ENCODE measurements at places on chromosomes 13 and 19. TPM values are rescaled to one million over a fixed set of nuclear protein-coding genes. Genes with fewer than 3 reads are reported as not detected.

DNA sequence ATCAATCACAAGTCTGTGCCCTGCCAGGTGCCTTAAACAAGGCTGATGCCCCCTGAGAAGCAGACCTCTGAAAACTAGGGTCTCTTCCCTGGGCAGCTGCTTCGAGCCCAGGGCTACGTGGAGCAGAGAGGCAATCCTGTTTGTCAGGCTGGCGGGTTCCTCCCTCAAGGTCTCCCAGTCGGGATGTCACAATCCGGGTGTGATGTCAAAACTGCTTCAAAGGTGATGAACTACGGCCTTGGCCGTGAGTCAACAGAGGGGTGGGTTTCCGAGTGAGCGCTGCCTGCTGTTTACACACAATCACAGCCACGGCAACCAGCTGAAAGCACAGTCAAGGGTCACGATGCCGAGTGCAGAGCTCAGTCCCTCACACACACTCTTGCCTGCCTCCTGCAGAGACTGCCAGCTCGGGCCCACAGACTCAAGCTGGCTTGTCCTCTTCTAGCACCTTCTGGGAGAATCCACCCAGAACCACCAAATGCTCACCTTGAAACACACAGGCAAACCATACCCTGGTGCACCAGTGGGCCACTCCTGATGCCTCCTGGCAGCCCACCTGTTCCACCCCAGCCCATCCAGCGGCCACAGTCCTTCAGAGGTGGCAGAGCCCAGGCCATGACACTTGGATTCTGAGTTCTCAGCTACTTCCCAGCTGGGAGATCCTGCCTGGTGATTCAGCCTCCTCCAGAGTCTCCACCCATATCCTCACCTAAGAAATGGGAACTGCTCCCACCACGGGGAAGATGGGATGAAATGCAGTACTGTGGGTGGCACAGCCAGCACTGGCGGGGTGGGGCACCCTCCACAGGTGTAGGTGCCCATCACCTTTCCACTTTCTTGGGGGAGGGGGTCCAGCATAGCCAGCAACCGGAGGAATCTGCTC lies 6.8 kb downstream of the ELL start:
- no peak for DNase-seq

GRCh38 chr13:95245071-95245470 lies 56.2 kb downstream of the ABCC4 start:
- DNase-seq: no peak

The CNN1 gene
- total RNA-seq: not detected

The TGFBR3L gene
- total RNA-seq: not detected

DNA sequence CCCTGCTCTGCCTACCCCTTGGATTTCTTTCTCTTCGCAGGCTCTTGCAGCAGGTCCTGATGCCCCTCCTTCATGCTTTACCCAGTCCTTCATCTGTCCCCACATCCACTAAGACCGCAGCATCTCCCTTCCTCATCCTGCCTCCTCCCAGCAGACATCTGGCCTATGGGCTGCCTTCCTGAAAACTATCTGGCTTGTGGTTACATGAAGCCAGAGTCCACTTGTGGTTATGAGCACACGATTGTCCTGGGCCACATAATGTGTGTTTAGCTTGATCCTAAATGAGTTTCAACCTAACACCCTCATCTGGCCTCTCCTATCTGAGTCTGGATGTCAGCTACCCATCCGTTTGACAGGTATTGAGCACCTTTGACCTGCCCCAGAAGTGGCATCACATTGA lies 5.5 kb upstream of the ZNF175 start:
- no peak for DNase-seq

DNA sequence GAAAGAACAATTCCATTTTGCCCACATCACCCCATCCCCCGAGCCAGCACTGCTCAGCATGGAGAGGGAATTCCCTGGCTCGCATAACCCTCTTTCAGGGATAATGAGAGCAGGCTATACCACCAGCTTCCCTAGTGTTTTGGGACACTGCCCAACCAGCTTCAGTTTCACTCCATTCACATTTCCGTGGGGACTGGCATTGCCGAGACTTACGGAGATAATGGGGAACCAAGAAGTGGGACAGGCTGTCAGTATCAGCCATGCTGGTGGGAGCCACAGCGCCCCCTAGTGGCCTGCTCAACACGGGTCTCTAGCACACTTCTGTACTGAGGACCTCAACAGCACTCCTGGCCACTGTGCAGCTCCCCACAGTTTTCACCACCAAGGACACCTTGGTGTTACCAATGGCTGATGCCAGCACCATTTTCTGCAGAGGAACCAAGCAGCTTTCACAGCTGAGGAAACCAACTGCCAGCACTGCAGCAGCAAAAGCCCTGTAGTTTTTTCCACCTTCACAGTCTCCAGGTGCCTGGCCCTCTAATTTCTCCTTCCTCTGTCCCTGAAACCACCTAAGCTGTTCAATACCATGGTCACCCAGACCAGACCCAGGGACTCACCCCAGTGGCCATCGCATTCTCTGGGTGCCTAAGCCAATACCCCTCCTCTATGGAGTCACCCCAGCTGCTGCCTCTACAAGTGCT lies 23.7 kb downstream of the SLC6A16 start:
- peak; percentile 89 for DNase-seq

The ARL11 gene
- total RNA-seq: 17.9 TPM

GRCh38 chr19:15048885-15049541 lies at the start of gene CASP14:
Gene CASP14, plus strand, starts transcription at chr19:15049480. Its CDS starts 2,772 bp downstream, at chr19:15052252.
- DNase-seq: no peak

GRCh38 chr19:54169149-54169740 lies 3.7 kb downstream of the TMC4 start:
- no peak for DNase-seq

DNA sequence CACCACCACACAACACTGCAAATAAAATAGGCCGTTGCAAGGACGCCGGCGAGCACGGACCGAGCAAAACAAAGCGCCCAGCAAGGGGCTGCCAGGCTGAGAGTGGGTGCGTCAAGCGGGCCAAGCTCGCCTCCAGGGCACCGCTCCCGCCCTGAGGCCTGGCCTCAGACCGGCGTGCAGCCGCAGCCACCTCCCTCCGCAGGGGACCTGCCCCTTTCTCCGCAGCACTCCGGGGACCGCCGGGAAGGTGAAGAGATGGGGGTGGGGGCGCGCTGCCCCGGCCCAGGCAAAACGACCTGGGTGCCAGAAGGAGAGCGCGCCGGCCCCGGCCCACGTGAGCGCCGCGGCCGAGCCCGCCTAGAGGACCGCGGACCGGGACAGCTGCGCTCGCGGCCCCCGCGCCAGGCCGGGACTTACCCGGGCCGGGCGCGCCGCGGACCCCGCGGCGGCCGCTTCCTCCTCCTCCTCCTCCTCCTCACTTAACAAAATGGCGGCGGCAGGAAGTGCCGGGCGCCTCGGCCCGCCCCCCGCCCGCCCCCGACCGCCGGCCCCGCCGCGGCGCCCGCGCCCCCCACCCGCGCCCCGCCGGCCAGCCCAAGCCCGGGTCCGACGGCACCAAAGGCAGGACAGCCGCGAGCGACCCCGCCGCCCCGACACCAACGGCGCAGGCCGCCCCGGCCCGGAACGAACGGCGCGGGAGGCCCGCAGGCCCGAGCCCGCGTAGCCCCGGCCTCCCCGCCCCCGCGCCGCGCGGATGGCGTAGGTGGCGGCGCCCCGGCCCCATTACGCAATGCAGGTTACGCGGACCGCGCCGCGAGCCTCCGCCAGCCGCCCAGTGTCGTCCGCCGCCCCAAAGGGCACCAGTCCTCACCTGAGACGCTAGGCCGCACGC lies 674 bp downstream of the BRD4 start:
- DNase-seq: peak; percentile 83

The ACP7 gene
- total RNA-seq: not detected

DNA sequence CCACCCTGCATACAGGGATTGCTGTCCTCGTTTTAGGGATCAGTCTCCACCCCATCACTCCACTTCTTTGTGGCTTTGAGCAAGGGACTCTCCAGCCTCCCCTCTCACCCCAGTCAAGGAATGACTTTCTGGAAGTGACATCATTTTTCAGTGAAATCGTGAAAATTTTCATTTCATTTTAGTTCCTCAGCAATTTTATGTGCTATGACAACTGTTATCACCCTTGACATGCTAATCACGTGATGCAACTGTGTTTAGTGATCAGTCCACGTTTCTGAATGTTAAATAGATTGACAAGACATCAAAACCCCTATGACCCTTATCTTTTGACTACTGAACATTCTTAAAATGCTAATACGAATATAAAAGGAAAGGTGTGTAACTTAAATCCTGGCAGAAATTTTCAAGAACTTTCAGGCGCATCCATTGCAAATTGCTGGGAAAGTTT lies 8.0 kb downstream of the C19orf81 start:
- DNase-seq: no peak

- no peak for DNase-seq
Measured at GRCh38 chr13:41267106-41267505, 3.7 kb upstream of the MTRF1 start.

- no peak for DNase-seq
Measured at GRCh38 chr13:32390048-32390447, 37.9 kb downstream of the N4BP2L1 start.

DNA sequence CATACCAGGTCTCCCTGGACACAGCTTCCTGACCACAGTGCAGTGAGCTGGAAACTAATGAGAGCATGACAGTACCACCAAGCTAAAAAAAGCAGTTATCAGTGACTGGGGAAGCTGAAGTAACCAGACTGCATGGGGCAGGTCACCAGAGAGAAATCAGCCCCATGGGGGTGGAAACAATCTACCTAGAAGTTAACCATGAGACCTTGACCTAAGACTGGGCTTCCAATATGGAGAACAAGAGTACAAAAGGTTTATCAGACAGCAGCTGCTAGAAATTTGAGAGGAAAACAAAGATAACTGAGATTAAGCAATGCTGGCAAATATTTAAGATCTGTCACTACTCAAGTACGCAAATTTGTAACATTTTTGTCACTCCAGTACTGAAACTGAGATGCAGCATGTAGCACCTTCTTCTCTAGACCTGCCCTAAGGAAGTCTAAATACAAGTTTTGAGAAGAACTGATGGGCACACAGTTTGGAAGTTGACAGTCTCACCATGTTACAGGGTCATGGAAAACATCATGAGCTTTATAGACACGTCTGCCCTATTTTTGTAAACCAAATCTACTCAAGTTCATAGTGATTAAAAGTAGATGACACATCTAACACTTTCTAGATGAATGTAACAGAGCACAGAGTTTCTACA lies 2641.8 kb upstream of the PCDH20 start:
- no peak for DNase-seq

The CYP4F22 gene
- not detected for total RNA-seq

DNA sequence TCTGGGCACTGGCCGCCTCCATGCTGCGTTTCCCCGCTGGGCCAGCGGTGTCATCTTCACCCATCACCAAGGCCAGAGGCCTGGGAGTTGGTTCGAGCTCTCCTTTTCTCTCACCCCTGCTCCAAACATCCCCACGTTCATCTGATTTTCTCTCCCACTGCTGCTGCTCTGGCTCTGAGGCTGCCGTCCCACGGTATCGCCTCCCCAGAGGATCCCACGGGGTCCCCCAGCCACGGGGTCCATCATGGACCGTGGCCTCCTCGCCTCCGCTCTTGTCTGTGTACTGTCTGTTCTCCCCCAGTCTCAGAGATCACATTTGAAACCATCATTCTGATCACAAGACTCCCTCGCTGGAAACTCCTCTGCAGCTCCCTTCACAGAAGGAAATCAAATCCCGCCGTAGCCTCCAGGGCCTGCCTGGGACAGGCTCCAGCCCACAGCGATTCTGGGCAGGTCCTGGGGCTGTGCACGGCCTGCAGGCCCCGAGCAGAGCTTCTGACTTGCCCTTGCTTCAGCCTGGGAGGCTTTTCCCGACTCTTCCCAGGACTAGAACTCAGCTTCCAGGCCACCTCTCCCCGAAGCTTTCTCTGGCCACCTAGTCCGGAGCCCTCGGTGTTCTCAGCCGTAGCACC lies 64.2 kb downstream of the SOX1 start:
- no peak for DNase-seq

- DNase-seq: no peak
Measured at GRCh38 chr19:18901491-18901890, 5.5 kb upstream of the CERS1 start.

DNA sequence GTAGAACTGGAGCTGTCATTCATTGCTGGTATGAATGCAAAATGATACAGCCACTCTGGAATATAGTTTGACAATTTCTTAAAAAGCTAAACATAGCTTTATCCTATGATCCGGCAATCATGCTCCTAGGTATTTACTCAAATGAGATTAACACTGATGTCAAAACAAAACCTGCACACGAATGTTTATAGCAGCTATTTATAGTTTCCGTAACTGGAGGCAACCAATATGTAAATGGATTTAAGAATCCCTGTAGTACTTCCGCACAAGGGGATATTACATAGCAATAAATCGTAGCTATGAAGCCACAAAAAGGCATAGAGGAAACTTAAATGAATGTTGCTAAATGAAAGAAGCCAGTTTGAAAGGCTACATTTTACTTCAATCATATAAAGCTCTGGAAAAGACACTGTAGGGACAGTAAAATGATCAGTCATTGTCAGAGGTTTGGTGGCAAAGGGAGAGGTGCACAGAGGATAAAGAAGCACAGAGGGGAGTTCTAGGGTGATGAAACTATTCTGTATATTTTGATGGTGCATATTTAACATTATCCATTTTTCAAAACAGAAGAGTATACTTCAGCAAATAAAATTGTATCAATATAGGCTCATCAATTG lies 1893.0 kb upstream of the PCDH20 start:
- no peak for DNase-seq

DNA sequence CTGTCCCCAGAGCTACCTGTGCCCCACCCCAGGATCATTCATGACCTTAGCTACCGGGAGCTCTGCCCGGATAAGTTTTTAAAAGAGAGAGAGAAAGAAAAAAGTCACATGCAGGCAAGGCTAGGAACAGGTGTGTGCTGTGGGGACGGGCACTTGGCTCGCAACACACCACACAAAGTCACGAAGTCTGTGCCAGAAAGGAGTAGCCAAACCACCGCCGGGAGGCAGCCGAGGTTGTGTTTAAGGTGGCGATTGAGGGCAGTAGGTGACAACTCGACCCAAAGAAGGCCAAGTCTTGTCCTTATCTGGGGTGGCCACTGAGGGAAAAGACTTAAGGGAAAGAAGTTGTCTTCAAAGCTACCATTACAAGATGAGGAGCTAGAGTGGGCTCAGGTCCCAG lies 4.6 kb upstream of the TSHZ3 start:
- no peak for DNase-seq

The SOX1 gene
- not detected for total RNA-seq

- no peak for DNase-seq
Measured at GRCh38 chr19:23916991-23917390, 2.3 kb downstream of the ZNF726 start.
